Vagina (tissue), 2 donors: ENCODE measurements at places on chromosomes 13 and 19.

DNA sequence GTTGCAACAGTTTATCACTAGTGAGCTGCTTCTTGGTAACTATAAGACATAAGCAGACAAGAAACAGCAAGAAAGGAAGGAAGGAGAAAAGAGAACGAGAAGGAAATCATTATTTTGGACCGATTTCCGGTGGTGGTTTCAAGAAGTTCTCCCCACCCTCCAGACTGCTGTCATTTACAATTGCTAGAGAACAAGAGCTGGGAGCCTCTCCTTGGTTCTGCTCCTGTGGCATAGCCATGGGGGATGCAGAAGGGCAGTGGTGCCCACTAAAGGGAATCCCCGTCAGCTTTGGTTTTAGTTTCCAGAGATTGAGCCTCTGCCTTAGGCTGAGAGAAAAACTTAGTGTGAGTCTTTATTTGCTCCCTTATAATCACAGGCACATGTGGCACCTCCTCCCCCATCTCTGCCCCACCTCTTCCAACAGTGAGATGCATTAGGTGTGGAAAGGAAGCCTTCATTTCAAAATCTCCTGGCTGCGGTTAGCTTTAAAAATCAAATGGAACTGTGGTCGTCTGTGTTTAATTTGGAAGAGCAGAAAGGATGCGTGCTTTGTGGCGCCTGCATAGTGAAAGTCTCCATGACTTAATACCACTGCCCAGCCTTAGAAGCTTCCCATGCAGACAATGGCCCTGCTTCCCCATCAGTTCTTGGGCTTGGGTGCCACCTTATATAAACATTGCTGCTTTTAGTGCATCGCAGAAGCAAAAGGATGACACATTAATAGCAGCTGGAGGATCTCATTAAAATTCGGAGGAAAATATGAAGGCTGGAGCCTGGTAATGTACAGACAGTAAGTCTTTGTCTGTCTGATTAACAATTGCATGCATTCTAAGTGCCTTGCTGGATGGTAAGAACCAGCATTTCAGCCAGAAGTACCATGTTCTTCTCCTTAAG, 25.0 kb downstream of the LRCH1 start:
- DNase-seq, result no peak

DNA sequence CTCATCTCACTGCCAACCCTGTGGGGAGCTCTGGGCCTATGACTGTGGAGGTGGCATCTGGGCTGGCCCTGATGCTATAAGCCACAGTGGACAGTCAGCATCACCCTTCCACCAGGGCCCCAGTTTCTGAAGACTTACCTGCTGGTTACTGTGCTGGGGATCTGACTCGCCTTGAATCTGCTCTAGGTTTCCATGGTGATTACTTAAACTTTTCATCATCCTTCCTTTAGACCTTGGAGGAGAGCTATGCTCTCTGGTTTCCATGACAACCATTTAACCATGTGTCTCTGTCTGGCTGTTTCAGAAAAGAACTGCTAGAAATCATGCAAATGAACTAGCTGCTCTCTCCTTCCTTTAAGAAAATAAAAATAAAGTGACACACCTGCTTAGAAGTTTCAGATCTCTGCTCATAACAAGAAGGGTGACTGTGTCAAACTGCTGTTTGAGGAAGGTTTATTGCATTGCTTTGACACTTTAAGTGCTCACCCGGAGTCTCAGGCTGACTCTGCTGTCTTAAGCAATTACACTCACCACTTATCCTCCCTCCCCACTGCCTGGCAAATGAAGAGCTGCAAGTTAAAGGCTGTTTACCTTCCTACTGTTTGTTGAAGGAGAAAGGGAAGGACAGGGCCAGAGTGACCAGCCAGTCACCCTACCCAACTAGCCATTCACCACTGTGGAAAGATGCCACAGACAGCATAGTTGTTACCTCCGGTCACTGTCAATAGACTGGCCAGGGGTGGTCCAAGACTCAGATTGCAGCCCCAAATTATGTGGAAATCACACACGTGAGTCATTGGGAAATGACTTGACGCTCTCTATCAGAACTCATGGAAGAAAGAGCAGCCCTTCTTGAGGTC, 87.6 kb downstream of the HSPH1 start:
- DNase-seq, result no peak

DNA sequence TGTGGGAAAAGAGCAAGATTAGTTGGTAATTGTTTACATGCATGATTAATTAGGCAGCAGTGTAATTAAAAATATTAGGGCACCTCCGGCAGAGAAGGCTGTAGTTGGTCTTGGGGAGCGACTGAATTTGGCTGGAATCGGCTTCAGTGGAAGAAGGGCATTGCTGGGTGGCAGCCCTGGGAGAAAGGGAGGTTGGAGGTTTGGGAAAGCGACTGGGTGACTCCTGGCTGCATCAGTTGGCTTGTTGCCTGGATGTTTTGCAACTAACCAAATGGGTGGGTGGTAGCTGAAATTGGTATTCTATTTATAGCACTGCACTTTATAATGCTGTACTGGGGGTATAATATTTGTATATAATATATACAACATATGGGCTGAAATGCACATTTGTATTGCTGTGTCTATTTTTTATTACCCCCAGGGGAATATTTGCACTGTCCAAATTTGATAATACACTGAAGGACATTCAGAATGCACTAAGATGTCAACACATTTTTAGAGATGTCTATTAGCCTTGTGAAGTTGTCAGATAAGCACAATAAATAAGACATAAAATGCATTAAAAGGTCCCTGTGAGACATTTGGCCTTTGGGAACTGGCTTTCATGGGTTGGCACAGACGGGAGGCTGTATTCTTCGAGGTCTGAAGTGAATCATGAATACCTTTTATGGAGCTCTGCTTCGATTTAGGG, 1.7 kb downstream of the B3GLCT start:
- DNase-seq, result no peak

GRCh38 chr19:21221693-21222092, 79.9 kb downstream of the ZNF431 start:
- no peak for DNase-seq

GRCh38 chr19:39407660-39408391, 1.2 kb downstream of the ZFP36 start:
- no peak for DNase-seq

DNA sequence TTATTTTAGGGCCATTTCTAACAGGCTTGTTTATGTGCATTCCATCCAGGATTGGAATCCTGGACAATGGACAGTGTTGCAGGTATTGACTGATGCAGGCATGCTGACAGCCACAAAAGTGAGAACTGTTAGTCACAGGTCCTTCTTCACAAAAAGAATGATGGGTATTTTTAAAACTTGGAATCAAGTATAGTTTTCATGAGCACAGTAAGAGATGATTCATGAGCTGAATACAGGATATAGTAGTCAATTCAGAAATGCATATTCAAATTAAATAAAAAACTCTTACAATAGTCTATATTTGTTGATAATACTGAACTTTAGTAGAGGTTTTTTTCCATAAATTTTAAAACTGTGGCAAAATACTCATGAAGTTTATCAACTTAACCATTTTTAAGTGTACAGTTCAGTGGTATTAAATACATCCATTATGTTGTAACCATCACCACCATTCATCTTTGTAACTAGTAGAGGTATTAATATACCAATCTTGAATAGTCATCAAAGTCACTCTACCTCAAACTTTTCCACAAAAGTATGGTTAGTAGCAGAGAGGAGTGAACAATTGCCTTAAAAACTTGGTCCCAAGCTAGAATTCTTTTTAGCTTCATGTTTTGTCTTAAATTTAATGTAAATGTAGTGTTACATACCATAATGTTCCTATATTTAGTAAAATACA, 79.5 kb downstream of the KCNRG start:
- DNase-seq, result no peak

- no peak for DNase-seq
Measured at GRCh38 chr19:37505958-37506386, 767 bp upstream of the ZNF793 start.

DNA sequence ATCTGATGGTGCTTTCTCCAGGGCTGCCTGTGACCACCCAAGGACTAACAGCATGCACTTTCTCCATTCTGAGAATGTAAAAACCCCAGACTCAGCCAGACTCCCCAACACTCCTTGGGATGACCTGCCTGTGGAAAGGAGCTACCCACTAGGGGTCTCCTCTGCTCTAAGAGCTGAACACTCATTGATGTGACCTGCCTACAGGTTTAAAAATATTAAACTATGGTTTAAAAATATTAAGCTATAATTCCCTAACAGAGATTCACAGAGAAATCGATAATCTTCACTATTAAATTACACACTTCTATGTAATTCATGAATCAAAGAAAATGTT, 696.2 kb upstream of the SLITRK5 start:
- DNase-seq, result no peak

DNA sequence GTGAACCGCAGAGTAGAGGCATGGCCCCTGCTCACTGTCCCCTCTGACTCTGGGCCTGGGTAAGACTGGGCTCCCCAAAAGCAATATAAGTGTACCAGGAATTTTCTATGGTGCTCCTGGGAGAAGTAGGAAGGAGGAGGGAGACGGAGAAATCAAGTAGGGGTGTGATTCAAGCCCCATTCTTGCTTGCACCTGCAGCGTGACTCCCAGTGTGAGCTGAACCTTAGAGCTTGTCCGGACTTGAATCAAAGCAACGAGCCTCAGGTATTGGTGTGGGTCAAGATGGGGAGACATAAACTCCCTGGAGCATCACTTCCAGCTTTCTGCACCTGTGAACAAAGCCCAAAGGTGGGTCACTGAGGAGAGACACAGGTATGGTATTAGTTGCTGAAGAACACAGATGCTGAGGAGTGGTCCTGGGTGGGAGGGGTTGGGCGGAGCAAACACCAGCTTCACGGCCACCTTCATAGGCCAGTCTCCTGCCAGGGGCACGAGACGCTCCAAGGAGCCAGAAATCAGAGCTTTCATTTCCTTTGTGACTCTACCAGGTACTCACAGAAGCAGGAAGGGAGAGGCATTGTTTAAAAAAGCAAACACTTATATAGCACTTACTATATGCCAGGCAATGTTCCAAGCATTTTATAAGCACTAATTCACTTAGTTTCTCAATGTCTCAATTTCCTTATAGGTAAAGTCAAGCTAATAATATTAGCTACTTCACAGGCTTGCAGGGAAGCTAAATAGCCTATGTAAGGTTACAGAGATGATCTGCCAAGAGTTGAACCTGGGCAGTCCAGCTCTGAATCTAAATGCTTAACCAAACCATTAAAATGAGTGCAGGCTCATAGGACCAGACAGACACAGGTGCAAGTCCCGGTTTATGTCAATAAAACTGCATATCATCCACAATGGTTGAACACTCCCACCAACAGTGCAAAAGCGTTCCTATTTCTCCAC, 775.3 kb downstream of the UQCRFS1 start:
- no peak for DNase-seq

DNA sequence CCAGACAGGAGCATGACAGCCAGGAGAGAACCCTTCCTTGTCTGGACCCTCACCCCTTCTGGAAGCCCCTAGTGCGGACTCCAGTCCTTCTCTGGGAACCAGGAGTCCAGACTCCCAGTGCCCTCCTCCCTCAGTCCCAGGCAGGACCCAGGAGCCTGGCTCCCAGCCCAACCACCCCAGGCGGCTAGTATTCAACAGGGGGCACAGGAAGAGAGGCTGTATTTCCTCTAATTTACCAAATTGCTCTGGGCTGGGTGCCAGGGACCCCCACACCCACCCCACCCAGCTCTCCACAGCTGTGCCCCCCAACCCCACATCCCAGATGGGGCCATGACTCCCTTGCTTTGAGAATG, 3.3 kb downstream of the GRIN2D start:
- DNase-seq, result no peak

GRCh38 chr13:30307971-30308290, 580 bp upstream of the KATNAL1 start:
- no peak for DNase-seq

DNA sequence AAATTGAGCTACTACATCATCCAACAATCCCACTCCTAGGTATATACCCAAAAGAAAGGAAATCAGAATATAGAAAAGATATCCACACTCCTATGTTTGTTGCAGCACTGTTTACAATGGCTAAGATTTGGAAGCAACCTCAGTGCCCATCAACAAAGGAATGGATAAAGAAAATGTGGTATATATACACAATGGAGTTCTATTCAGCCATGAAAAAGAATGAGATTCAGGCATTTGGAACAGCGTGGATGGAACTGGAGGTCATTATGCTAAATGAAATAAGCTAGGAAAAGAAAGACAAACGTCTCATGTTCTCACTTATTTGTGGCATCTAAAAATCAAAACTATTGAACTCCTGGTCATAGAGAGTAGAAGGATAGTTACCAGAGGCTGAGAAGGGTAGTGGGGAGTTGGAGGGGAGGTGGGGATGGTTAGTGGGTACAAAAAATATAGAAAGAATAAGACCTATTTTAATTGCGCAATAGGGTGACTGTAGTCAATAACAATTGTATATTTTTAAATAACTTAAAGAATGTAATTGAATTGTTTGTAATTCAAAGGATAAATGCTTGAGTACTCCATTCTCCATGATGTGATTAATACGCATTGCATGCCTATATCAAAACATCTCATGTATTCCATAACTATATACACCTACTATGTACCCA, 27.0 kb upstream of the HNRNPA1L2 start:
- DNase-seq, result no peak
